ENCODE measurements at places on chromosomes 5 and 9. TPM values are rescaled to one million over a fixed set of nuclear protein-coding genes. Genes with fewer than 3 reads are reported as not detected.

DNA sequence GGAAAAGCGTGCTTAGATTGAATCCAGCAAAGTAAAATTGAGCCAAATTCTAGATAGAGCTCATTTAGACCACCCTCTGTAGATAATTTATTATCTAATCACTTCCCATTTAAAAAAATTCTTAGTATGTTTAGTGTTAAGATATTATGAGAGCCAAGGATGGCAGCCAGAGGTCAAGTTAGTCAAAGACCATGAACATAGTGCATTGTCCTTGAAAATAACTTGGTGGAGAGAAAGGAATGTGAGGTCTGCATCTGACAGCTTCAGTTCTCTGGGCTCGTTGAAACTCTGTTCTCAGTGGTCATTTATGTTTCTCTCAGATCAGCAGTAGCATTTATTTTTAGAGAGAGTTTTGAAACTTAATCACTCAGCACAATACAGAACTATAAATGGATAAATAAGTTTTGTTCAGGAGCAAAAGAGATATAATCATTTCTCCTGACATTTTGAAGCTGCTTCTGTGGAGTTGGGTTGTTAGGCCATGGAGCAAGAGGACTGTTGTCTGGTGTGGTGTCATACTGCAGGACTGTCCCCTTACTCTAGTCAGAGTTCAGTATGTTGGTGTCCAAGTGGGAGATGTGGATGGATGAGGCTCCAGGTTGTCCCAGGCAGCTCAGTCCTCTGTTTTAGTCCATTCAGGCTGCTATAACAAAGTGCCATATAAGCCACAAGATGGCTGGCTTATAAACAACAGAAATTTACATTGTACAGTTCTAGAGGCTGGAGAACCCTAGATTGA lies 337.7 kb downstream of the FBXL7 start:
- no peak for DNase-seq
- no peaks in the 10 kb centered on the region for H3K4me1 ChIP-seq
- H3K36me3 ChIP-seq, result no peaks in the 10 kb centered on the region
- H3K27ac ChIP-seq, result no peak overlapping the region

DNA sequence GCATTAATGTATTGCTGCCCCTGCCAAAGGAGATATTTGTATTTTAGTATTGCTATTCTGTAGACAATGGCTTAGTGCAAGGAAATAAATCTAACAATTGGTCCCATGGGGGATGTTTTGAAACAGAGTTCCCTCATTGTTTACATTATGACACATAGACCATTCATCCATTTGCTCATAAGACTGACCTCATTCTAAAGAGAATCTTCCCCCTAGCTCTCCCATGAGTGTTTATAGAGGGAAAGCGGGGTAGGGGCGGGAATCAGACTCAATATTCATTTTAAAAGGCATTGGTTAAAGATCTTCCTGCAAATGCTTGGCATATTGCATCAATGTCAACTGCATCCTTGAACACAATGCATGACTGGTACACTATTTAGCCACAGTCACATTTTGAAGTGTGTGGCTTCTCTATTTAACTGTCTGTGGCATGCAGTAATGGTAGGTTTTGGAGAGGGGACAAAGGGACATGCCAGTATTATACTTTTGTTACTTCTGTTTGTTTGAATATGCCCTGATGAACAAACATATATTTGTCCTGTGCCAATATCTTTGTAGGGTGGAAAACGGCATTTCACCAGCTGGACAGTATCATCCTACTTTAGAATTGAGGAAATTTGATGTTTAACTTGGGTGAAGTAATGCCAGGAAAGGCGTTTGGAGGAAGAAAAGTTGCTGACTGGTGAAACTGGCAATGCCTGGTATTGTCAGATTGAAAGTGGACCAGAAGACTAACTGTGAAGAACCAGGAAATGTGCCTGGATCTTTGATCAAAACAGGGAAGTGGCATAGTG lies 84.1 kb upstream of the MEGF10 start:
- no peak overlapping the region for H3K27ac ChIP-seq
- no peaks in the 10 kb centered on the region for H3K4me1 ChIP-seq
- no peak for DNase-seq
- H3K4me3 ChIP-seq, result no peak overlapping the region

- no peak overlapping the region for H3K4me3 ChIP-seq
- no peak overlapping the region for H3K27ac ChIP-seq
- no peaks in the 10 kb centered on the region for H3K36me3 ChIP-seq
- peaks cover 8% of the 10 kb centered on the region for H3K27me3 ChIP-seq
- DNase-seq, result no peak
Observed at GRCh38 chr5:87782916-87783315, 370.2 kb upstream of the CCNH start.

DNA sequence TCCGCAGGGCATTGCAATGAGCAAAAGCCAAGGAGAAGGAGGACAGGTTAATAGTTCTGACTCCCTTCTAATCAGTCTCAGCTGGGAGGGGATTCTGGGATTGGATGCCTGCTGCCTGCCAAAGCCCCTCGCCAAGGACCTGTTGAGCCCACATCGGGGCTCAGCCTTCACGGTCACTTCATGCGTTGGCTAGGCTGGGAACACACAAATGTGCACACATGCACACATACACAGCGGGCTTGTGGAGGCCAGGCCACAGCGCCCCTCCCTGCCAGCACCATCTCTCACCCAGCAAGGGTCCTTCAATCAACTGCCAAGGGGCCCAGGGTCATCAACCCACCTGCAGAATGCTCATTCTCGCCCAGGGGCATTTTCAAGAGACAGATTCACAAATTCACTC lies 113.9 kb downstream of the C5orf15 start:
- no peak for DNase-seq
- no peak overlapping the region for H3K4me3 ChIP-seq
- H3K27ac ChIP-seq, result no peak overlapping the region
- no peaks in the 10 kb centered on the region for H3K4me1 ChIP-seq

GRCh38 chr5:88819301-88819999 lies 63.5 kb downstream of the MEF2C start:
- no peak for DNase-seq
- H3K36me3 ChIP-seq, result no peaks in the 10 kb centered on the region
- H3K27me3 ChIP-seq, result no peaks in the 10 kb centered on the region
- H3K27ac ChIP-seq, result no peak overlapping the region
- H3K4me1 ChIP-seq, result no peaks in the 10 kb centered on the region

GRCh38 chr9:33430942-33431341 lies 16.5 kb downstream of the AQP3 start:
- no peak for DNase-seq
- no peak overlapping the region for H3K27ac ChIP-seq
- no peak overlapping the region for H3K4me3 ChIP-seq

GRCh38 chr5:112356178-112356956 lies 62.7 kb downstream of the EPB41L4A start:
- H3K4me1 ChIP-seq, result no peaks in the 10 kb centered on the region
- DNase-seq, result no peak
- no peak overlapping the region for H3K27ac ChIP-seq
- peaks cover 2% of the 10 kb centered on the region for H3K27me3 ChIP-seq

- no peaks in the 10 kb centered on the region for H3K36me3 ChIP-seq
- peak; percentile 40 for DNase-seq
- no peak overlapping the region for H3K4me3 ChIP-seq
- H3K4me1 ChIP-seq, result peaks cover 6% of the 10 kb centered on the region
- no peak overlapping the region for H3K27ac ChIP-seq
Observed at GRCh38 chr9:136784997-136785361, 6.2 kb upstream of the TMEM141 start.

- peaks cover 17% of the 10 kb centered on the region for H3K27me3 ChIP-seq
- no peak for DNase-seq
- no peak overlapping the region for H3K27ac ChIP-seq
- no peak overlapping the region for H3K4me3 ChIP-seq
Observed at GRCh38 chr5:38874948-38875456, 29.2 kb downstream of the OSMR start.

Gene PRR16
- total RNA-seq, result not detected

Gene GRM6
- total RNA-seq, result not detected
